Frontal cortex (tissue), 4 donors: ENCODE measurements at places on chromosomes 6 and 20.

GRCh38 chr6:40398034-40398691 is 189.0 kb downstream of the LRFN2 start:
- DNase-seq, result no peak

- DNase-seq, result no peak
Measured at GRCh38 chr6:40880906-40881305, 158.1 kb downstream of the UNC5CL start.

DNA sequence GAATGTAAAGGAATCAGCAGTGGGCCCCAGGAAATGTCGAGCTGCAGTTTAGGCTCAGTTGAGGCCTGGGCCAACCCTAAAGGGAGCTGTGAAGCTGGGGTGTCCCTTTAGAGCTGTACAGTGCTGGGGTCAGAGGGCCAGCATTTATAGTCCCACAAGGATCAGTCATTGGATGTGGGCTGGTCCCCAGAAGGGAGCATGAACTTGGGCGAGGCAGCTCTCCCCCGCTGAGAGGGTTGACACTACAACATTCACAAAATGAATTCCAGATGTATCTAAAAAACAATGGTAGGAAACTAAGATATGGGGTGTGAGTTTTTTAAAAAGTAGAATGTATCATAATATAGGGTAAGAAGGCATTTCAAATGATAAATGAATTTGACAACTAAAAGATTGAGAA is 29.7 kb upstream of the TMX4 start:
- no peak for DNase-seq

GRCh38 chr20:34552569-34552968 is 5.9 kb upstream of the MAP1LC3A start:
- no peak for DNase-seq

DNA sequence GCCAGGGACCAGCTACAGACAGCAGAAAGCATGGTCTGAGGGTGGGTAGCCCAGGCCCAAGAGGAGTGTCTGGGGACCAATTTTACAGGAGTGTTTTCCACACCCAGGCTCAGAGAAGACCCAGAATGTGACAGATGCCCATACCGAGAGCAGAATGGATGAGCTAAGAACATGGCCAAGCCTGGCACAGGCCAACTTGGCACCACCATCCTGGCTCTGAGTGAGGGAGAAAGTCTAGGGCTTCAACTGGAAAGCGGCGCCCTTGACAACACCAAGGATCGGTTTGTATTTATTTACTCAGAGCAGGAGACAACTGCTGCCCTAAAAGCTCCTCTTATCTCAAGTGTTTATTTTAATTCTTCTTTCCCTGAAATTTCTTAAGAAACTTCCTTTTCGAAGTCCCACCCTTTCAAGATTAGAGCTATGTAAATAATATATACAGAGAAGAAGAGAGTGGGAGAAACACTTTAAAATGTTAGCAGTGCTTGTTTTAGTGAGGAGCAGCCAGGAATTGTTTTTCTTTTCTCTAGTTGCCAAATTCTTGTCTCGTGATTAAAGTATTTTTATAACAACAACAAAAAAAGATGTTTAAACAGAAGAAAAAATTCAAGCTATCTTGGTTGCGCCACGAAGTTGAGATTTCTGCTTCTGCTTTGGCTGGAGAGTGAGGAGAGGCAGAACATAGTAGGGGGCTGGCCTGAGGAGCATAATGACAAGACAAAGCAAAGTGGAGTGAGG is 16.2 kb downstream of the TNXB start:
- no peak for DNase-seq

DNA sequence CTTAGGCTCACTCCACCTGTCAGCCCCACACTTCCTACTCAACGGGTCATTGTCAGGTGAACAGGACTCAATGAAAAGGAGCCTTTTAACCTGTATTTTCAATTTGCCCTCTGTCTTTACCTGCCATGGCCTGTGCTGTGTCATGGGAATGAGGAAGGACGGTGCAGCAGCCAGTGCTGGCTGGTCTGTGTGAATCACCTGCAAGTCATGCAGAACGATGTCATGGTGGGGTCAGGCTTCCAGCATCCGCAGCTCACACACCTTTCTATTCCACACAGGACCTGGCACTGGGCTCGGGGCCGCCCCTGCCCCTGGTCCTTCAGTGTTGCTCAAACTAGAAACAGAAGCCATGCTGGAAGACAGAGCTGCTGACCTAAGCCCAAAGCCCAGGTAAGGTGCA is 188.7 kb upstream of the GMDS start:
- DNase-seq, result no peak

DNA sequence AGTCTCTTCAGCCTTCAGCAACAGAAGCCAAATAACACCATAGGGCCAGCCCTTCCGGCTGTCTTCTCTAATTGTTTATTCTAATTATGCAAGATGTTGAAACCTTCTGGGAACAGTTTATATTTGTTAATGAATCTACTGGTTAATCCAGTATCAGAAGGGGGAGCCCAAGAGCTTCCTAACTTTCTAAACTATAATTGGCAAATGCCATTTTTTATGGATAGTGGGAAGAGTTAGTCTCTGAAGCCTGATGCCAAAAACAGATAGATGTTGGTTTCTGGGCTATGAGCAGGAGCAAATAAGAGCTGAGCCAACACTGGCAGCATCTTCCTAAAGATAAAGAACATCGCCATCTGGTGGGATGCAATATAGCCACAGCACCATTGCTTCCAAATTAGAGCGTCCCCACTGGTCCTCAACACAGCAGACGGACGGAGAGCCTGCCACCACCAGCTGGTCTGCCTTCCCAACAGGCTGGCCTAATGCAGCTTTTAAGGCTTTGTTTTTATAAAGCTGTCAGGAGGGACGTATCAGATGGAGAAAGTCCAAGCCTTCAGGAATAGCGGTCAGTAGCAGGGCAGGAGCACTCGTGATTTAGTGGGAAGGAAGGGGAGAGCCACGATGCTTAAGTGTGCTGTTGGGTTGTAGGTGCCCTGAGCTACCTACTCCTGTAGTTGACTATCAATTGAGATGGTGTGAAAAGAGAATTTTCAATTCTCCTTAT is 118.8 kb downstream of the RALGAPA2 start:
- no peak for DNase-seq

DNA sequence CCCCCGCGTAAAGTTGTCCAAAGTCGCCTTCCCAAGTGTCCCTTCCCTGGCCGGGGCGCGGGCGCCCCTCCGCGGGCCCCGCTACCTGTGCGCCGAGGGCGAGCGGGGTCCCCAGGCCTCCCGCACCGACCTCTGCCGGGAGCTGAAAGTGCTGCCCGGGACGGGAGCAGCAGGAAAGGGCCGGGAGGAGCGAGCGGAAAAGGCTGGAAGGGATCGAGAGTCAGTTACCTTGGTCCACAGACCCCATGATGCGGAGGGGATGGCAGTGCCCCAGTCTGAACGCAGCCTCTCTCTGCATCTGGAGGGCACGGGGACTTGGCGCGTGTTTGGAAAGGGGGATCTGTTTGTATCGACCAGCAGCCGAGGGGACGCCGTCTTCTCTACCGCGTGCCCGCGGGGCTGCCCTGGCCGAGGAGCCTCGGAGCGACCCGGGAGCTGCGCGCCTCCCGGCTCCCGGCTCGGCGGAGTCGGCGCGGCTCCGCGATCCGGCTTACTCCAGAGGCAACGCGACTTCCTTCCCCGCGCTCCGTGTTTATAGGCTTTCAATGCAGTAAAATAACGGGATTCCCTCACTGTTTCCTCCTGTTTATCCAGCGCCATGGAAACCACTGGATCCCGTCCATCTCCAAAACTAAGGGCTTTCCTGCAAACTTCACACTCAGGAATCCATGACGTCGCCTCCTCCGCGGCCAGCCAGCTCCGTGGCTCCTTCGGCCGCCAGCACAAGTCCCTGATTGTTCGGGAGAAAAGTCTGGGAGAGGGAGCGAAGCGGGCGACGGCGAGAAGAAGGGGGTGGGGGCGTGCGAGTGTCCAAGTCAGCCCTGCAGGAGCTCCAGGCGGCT is 20.0 kb upstream of the NFATC2 start:
- DNase-seq, result peak; percentile 63

GRCh38 chr6:10315658-10316372 is 99.1 kb downstream of the TFAP2A start:
- no peak for DNase-seq

GRCh38 chr6:111978532-111979149 is 75.3 kb upstream of the CCN6 start:
- no peak for DNase-seq

- no peak for DNase-seq
Measured at GRCh38 chr6:45843848-45844521, 171.7 kb downstream of the CLIC5 start.

GRCh38 chr6:100296810-100297544 is 167.7 kb downstream of the SIM1 start:
- no peak for DNase-seq

DNA sequence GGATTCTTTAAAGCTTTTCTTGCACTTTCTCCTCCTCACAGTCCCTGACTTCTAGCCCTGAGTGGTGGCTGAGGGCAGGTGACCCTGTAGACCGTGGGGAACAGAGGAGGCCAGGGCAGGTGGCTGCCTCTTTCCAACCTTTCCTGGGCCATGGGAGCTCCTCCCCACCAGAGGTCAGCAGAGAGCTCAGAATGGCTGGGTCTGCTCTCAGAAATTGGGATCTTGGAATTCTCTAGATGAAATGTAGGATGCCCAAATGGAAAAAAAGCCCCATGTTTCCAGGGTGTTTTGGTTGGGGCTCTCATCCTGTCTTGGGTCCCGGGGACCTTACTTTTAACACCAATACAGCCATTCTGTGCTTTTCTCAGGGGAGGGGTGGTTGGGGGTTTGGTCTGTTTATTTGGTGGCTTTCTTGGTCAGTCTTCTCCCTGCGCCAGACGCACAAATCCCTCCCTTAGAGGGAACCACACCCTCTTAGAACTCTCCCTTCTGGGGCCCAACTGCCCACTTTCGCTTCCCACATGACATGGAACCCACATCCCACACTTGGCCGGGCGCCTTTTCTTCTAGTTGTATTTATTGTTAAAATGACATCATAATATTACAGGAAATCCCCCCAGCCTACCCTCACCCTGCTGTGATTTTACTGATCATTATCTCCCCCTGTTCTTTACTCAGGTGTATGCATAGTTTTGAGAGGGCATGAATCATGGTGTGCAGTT is 17.9 kb downstream of the GNAS start:
- no peak for DNase-seq

DNA sequence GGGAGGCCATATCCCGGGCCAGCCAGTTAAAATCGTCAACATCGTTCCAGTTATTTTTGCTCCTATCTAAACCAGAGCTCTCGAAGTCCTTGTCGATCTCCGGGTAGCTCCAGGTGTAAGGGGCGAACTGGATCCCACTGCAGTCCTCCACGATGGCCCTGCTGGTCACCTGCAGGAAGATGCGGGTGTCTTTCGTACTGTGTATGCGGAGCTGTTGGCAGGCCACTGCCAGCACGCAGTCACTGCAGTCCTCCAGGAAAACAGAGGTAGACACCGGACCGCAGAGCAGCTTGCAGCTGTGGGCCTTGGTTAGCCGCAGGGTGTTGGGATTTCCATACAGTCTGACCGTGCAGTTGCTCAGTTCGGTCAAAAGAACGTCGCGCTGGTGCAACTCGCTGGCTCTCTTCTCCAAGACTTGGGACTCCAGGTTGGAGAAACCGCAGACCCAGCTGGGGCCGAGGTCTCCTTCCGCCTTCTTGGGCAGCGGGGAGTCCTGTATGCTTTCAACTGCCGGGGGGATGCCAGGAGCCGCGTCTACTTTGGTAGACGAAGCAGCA is 742 bp downstream of the TBCC start:
- no peak for DNase-seq

GRCh38 chr20:23255716-23256385 is 94.7 kb upstream of the NXT1 start:
- DNase-seq, result no peak

- no peak for DNase-seq
Measured at GRCh38 chr6:139679516-139680179, 305.2 kb upstream of the CITED2 start.

DNA sequence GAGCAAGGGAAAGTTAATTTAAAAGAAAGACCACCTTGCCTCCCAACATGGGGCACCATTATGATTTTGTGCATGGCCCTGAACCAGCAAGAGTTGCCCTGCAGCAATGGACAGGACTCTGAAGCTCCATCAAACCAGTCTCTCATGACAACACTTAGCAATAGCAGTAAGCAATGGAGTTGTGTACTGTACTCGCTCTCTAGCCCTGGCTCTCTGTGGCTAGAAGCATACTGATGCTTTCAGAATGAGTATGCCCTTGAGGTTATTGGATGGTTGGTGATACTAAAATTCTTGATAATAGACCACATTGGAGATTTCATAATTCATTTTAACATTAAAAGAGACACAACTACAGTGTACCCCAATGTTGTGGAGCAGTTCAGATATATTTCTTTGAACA is 23.2 kb upstream of the LMBRD1 start:
- DNase-seq, result no peak

DNA sequence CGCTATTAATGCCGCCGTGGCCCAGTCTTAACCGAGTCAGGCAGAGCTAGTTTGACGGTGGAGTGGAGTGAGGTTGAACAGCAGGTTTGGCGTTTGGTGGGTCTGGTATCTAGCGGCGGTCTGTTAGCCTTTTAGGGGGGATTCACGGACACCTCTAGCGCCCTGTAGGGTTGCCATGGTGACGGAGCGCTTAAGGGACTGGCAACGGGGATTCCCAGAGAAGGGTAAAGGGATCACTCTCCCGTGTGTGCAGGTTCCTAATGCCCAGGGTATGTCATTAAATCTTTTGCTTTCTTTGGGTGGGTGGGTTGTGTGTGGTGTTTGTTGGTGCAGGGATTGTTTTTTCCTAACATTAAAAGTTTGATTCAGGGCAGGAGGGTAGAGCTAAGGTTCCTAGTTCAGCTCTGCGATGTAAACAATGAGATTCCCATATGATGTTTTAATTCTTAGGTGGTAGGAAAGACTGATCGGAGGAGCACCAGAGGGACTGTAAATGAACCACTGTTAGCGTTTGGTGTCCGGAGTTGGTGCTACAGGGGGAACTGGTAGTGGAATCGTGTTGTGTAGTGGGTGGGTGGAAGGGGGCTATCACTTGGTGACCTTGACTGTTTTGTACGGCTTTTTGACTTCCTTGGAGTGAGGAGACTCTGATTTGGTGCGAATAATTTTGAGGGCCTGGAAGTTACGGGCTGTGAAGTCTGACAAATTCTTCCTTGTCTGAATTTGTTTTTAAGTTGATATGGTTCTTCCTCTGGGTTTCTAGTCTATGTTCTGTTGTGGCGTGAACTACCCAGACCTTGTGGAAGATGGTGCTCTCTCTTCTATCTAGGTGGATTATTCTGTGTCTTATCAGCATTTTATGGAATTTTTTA is 5.0 kb downstream of the BRD2 start:
- DNase-seq, result no peak

DNA sequence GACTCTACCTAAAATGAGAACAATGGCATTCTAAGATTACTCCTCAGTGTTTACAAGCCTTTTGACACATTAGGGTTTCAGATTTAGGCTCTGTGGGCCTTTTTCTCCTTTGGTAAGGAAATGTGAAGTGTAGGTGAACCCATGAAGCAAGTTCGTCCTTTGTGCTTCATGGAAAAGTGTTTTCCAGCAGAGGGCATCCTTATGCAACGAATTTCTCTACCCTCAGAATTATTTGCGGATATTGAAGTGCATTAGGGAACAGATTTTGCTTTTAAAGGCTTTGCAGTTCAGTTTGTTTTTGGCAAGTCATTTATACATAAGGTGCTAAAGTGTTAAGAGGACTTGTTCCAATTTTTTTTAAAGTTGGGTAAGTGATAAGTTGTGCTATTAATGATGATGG is 55.7 kb upstream of the FERMT1 start:
- no peak for DNase-seq

GRCh38 chr6:130150906-130151305 is 71.8 kb downstream of the SAMD3 start:
- no peak for DNase-seq

GRCh38 chr6:55877283-55877682 is 1.9 kb upstream of the BMP5 start:
- DNase-seq, result no peak
